ENCODE measurements at places on chromosomes 11 and 22.

DNA sequence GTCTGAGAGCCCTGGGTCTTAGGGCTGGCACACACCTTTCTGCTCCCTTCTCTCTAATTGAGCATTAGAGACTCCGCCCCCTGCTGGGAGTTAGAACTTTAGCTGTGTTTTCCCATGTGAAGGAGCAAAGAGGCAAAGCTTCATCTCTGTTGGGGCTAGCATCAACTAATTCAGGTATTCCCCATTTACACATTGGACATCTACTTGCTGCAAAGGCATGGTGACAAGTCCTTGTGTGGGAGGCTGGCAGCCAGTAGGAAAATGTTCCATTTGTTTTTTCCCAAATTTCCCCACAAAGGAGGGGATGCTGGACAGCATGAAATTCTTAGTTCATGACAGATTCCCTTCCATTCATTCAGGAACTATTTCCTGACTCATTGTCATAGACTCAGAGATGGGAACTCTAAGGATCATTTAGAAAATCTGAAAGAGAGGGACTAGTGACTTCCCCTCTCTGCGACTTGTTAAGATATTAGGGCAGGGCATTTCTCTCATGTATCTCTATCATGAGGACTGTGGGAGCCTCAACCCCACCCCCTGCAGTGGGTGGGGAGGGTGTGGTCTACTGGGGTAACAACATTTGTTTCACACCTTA lies 3.6 kb downstream of the CD44 start:
- no peak for DNase-seq

GRCh38 chr11:25350899-25351803 lies 854.3 kb downstream of the LUZP2 start:
- DNase-seq, result no peak

GRCh38 chr22:50710886-50711285 lies 27.1 kb upstream of the ACR start:
- DNase-seq, result no peak

DNA sequence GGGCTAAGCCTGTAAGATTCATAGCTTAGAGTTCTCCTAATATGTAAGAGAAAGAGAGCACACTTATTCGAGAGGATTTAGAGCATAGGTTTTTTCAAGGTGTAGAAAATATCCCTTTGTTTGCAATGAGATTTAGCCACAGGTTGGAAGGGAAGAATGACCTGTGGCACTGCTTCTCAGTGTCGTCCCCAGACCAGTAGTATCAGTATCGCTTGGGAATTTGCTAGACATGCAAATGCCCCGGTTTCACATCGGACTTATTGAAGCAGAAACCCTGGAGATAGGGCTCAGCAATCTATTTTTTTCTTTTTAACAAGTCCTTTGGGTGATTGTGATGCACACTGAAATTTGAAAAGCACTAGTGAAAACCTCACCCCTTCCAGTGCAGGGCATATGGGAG lies 362.6 kb upstream of the C11orf87 start:
- no peak for DNase-seq

GRCh38 chr11:71421392-71421950 lies 26.7 kb downstream of the DHCR7 start:
- no peak for DNase-seq

- no peak for DNase-seq
Measured at GRCh38 chr11:93613231-93613831, 48.2 kb upstream of the CEP295 start.

DNA sequence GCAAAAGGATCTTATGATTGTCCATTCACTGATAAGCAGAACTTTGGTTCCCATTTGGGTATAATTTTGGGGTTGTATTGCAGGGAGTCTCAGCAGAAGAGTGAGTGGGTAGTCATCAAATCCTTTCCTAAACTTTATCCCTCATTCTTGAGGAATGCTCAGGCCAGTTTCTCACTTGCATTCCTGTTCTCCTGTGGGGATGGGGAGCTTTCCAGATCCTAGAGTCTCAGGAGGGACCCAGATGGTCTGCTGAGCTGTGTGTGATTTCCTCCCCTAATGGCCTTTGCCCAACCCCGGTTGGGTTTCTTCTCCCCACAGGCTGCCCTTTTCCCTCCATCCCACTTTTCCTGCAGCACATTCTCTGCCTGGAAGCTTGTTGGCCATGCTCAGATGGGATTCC lies 79.9 kb downstream of the MIAT start:
- no peak for DNase-seq

DNA sequence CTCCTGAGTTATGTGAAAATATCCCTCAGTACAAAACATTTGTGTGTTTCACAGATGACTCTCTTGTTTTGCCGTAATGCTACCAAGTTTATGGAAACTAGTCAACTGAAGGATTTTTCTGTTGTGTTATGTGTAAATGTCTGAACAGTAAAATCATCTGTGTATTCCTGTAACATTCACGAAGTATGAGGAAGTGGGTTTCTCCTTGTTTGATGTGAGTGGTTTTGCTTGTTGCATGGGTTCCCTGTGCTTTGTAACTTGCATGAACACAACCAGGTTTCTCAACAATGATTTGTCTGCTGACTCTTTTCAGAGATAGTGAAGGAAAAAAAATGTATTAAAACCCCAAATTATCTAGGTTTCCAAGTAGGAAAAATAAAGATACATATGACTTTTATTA lies 138.1 kb downstream of the PGR start:
- DNase-seq, result no peak

- no peak for DNase-seq
Measured at GRCh38 chr22:42929838-42930155, 72.7 kb upstream of the ARFGAP3 start.

- no peak for DNase-seq
Measured at GRCh38 chr11:102582140-102582539, 43.0 kb downstream of the MMP20 start.

DNA sequence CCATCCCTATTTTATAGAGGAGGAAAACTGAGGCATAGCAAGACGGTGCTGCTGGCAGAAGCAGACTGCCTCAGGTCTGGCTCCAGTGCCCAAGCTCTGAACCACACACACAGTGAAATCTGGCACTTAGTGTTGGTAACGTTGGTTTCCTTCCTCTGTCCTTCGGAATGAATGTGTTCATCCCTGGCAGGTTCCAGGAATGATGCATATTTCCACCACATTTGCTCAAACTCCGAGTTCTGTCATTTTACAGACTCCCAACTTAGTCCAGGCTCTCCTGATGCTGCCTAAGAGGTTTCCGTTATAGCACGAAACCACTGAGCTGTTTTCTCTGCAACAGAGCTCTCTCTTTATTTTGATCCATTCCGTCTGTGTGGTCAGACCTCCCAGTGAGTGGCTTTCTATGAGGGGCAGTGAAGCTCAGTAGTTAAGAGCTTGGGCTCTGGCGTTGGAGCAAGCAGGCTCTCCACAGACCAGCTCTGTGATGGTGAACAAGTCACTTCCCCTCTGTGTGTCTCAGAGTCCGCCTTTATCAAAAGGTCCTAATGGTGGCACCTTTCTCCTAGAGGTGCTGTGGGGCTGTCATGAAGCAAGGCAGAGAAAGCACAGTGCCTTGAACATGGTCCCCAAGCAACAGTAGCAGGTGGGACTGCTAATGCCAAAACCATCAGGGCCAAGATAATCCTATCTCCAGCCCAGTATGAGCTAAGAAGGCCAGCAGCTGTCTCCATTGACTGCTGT lies 200.3 kb downstream of the MYO18B start:
- no peak for DNase-seq

GRCh38 chr11:114929351-114930000 lies 251.1 kb downstream of the NXPE2 start:
- DNase-seq, result no peak

GRCh38 chr22:18023509-18024275 lies 669 bp downstream of the MICAL3 start:
- no peak for DNase-seq

DNA sequence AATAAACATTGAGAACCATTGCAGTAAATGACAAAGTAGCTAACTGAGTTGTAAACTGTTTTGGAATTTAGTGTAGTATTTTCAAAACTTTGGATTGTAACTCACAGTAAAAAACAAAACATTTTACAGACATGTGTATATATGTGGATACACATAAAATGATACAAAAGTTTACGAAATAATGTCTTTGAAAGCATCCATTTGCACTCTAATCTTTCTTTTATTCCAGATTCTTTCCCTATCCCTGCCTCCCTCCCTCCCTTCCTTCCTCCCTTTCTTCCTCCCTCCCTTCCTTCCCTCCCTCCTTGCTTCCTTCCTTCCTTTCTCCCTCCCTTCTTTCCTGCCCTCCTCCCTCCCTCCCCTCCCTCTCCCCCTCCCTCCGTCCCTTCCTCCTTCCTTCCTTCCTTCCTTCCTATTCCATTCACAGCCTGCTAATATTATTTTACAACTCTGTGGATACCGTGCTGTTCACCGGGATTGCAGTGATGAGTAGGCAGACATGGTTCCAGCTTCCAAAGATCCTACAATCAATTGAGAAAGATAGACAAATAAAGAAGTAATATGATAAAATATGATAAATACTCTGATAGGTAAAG lies 3.5 kb downstream of the RRM1 start:
- no peak for DNase-seq

DNA sequence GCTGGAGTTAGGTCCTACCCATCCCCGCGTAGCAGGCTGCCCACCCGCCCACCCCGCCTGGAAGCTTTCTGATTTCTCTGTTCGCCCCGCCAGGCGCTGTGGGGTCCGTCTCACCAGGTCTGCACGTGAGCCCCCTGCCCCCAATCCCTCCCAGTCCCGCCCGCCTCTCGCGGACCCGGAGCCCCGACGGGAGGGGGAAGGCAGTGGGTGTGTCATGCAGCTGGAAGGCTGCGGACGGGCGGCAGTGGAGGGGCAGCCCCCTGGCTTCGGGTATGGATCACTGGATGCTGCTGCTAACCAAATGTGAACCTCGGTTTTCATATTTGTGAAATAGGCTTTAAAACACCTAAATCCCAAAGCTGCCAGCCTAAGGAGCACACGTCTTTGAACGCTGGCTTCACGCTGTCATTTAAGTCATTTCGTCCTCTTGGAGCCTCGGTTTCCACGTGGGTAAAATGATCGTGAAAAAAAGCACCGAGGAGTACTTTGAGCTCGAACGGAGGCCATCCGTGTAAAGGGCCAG lies 568 bp upstream of the BIK start:
- DNase-seq, result no peak

DNA sequence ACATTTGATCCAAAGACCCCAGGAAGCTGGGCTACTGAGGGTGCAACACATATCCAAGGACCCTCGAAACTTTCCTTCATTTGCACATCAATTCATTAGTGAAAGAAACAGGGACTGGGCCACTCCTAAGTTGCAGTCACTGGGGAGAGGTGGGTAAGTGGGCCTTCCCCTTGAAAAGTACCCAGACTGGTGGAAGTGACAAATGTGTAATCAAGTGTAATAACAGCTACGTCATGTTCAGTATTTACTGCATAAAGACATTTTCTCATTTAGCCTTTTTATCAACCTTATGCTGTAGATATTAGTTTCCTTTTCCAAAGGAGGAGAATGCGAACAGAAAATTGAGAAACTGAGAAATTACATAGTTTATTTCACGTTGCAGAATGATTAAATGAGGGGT lies 101.9 kb upstream of the OLFML1 start:
- no peak for DNase-seq

DNA sequence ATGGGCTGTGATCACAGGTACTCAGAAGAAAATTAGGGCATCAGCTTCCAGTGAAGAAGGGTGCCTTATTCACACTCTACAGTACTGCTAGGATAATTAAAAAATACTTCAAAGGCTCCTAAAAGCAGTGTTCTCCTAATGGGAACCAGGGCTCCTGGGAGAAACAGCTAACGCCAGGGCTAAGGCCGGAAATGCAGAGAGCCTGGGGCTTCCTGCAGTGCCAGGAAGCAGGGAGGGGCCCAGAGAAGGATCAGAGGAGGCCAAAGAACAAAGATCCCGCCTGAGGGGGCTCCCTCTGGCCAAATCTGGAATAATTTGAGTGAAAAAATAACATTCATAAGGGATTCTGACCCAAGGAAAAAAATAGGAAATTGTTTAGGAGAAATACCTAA lies 27.5 kb downstream of the TOLLIP start:
- DNase-seq, result no peak

DNA sequence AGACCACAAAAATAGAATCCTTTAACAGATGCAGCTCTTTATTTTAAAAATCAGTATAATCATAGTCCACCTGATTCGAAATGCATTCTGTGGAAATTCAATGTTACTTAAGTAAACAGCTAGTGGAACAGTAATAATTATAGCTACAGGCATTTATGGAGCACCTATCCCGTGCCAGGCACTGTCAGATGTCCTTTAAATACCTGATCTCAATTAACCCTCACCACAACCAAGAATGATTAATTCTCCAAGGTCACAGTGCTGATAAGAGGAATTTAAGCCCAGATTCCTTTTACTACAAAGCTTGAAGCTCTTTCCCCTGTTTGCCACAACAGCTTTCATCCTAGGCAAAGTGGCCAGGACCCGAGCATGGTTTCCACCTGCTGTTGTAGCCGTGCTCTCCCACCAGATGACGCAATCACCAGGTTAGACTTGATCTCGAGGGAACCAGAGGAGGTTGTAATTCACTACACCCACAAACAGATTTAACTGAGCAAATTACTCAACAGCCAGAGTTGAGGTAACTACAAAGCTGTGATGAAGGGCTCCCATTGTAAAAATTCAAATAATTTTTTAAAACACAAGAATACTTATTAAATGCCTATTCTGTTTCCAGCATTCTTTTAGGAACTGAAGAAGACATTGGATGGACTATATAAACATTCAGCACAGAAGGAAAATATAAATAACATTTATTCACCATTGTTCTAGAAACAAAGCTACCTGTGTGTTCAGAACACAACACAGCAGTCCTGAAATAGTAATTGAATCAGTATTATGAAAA lies 10.3 kb downstream of the PRDM10 start:
- no peak for DNase-seq

DNA sequence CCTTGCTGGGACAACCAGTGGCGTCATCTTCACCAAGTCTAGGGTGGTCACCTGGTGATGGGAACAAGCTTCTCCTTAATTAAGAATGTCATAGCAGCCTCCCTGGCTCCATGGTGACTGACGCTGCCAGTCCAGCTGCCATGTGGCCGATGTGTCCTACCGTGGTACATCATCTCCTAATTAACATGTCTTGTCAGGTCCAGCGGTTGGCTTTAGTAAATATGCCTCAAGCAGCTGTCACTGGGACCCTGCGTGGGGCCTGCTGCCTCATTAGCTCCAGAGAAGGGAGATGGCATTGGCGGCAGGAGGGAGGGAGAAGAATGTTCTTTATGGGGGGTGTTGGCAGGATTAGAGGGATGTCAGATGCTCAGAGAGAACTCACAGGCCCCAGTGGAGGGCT lies 271.9 kb downstream of the ST3GAL4 start:
- no peak for DNase-seq

All from activated naive CD4-positive, alpha-beta T cell treated with anti-CD3 and anti-CD28 coated beads, Interleukin-2, amount 50 U/mL, for 72 hours (primary cell).